ENCODE measurements at places on chromosomes 6 and 20.

- no peak for DNase-seq
These were observed 736.0 kb downstream of the CD109 start for GRCh38 chr6:74431873-74432580.

- no peak for DNase-seq
These were observed 375.5 kb downstream of the PAX1 start for GRCh38 chr20:22080985-22081384.

- no peak for DNase-seq
These were observed 271.6 kb upstream of the RIN2 start for GRCh38 chr20:19486446-19486845.

- no peak for DNase-seq
These were observed 29.6 kb downstream of the GCNT2 start for GRCh38 chr6:10550764-10551163.

DNA sequence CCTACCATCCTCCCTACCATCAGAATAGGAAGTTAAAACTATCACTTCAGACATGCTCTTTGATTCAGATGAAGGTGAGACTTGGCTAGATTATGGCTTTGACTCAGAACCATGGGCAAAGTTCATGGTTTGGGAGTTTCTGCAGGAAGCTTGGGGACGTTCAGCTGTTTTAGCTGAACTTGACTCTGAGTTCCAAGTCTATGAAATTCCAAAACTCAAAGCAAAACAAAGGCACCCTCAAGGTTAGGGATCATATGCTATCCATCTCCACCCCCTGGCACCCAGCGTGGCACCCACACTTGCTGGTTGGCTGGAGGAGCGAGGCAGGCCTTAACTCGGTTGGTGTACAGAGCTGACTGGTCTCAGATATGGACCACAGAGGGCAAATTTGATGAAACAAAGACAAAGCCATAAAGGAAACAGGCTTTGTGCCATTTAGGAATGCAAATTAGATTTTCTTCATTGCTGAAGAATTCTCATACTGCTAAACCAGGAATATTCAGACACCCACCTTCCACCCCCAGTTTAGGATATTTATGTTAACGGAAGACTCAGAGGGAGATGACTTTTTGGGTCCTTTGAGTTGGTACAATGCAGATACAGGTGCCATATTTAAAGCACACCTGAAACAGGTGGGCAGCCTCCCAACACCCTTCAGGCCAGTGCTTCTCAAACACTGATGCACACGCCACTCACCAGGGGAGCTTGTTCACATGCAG, 88.4 kb upstream of the SLC22A16 start:
- no peak for DNase-seq

GRCh38 chr20:61837200-61837599, 228.5 kb downstream of the TAF4 start:
- no peak for DNase-seq

DNA sequence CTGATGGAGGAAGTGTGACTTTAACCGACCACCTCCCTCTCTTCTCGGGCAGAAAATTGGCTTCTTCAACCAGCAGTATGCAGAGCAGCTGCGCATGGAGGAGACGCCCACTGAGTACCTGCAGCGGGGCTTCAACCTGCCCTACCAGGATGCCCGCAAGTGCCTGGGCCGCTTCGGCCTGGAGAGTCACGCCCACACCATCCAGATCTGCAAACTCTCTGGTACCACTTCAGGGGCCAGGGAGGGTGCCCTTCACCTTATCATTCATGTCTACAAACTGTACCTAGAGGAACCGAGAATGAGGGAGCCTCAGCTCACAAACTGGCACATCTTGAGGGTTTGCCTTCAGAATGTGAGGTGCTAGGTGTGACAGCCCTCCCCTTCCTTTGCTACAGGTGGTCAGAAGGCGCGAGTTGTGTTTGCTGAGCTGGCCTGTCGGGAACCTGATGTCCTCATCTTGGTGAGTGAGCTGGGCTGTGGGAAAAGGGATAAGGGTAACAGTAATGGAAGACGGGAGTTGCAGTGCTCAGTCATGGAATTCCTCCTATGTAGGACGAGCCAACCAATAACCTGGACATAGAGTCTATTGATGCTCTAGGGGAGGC, 18.6 kb downstream of the ABCF1 start:
- DNase-seq, result no peak

- no peak for DNase-seq
These were observed 92.1 kb upstream of the NEDD9 start for GRCh38 chr6:11324453-11325015.

DNA sequence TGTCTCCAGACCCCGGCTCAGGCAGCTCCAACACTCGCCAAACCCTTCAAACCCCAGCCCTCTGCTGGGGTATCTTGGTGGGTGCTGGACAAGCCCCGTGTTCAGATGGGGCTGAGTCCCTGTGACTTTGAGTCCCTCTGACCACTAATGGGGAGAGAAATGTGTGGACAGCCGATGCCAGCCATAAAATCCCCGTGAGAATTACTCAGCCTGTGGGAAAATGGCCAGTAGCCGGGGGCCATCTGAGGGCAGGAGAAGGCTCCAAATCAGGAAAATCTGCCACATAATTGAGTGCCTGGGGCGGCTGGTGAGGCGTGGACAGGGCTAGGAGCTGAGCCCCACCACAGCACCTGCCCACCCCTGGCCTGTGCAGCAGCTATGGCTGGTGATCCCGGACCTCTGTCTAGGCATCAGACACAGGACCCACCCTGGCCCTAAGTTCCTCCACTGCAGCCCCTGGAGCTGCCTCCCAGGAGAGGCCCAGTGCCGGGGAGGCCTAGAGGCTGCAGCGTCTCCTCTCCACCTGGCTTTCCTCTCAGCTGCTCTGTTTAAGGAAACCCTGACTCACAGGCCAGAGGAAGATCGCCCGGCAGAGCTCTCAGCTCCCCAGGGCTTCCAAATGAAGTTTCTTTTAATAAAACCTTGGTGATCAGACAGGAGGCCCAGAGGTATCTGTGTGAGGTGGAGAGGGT, 53.7 kb upstream of the SLCO4A1 start:
- DNase-seq, result no peak

DNA sequence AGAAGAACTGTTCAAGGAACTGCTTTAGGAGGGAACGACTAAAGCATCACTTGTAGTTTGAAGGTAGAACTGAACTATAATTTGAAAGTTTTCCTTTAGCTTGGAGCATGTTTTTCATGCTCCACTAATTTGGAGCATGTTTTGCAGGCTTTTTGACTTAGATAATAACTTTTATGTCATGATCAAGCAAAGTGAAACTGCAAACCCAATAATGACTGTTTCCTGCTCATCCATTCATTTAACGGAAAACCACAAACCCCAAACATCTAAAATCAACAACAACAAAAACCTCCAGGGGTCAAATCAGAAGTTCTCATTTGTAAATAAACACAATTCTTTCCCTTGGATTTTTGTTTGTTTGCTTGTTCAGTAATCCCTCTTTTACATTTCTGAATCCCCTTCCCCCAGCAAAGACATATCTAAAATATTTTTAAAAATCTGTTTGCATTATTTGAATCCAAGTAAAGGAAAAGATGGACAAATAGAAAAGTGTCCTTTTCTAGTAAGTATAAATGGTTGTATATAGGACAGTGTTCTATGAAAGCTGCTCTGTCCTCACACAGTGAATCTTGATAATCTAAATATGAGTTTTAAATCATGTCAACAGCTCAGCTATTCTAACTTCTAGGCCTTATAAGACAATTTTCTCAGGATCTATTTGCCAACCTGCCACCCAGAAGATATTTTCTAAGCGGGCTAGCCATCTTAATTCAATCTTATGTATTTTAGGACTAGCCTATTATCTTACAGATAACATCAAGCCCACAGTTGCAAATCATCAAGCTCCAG, 2.6 kb downstream of the SIM1 start:
- DNase-seq, result no peak

DNA sequence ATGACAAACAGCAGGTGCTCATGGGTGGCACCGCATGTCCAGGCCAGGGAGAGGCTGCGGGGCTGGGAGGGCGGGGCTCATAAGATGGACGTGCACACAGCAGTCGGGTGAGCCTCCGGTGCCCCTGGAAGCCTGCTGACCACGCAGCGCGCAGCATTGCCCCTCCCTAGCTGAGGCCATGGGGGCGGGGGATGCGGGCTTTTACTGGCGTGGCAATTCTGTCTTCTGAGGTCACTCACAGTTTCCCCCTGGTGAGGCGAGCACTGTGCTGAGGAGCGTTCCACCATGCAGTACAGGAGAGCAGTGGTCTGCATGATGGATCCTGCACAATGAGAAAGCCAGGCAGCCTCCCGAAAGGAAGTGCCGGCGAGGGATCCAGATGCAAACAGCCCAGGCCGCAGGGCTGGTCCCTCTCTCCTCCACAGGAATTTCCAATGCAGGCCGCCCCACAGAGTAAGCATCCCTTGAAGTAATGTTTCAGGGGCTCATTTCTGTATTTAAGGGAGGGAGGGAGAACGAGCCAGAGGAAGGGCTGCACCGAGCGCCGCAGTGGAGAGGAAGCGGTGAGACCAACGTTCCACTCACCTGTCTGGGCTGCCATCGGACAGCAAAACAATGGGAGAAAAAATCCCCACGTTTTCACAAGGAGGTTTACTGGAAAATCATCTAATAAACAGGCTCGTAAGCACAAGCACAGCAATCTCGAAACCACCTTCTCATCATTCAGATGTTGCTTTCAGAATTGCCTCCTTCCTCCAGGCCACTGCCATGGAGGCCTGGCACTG, 56.0 kb downstream of the IRF4 start:
- no peak for DNase-seq

DNA sequence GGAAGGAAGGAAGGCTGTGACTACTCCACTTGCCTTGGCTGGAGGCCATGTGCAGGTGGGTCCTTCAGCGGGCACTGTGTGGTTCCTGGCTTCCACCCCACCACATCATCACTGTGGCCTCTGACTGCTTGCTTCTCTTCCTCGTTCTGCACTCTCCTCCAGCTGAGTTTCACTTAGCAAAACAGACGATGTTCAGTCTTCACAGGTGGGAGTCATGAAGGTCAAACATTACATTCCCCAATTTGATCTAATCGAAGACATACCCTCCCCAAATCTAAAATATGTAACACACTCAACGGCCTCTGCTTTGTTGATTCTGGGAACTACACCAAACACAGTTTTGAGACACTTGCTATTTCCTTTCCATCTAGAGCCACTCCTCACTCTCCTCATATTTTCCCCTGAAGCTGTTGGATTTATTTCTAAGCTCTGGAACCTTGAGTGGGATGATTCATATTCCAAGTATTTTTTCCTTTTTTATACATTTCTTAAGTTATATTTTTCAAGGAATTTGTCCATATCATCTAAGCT, 132.5 kb upstream of the FOXA2 start:
- no peak for DNase-seq

DNA sequence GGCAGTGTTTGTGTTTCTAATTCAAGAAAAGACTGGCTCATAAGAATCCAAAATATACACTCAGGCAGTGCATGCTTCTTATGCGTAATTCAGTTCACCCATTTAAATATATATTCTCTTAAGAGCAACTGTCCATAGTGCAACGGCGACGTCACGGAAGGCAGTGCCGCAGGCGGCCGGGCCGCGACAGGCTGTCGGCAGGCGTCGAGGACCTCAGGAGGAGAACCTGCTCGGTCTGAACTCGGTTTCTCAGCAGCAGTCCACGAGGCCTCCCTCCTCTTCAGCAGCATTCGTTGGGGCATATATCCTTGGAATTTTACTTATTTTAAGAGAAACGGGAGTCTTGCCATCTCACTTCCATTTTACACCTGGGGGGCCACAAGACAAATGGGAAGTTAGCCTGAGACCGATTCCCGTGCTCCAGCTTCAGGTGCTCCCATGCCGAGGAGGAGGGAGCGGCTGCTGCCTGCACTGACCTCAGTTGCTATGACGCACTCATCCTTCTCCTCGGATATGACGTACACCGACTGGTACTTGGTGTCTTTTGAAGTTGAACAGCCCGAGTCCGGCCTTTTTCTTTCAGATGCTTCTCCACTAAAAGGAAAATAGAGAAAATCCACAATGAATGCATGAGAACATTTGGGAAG, 8.2 kb downstream of the DLL1 start:
- DNase-seq, result no peak

GRCh38 chr6:167497428-167498056, 172.7 kb downstream of the TTLL2 start:
- no peak for DNase-seq

DNA sequence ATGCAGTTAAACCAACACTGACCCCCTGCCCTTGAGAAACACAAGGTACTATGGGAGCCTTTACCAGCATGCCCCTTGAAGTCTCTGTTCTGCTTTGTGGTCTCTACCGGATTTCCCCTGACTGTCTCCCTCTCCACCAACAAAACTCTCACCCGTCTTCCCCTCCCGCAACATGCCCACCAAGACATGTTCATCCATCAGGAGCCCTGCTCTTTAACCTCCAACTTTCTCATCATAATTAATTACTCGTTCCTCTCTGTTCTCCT, 1.1 kb downstream of the ZNF165 start:
- DNase-seq, result peak; percentile 4

- no peak for DNase-seq
These were observed 66.8 kb upstream of the CBLN4 start for GRCh38 chr20:56072165-56072564.

- DNase-seq, result no peak
These were observed 32.5 kb downstream of the RIPOR3 start for GRCh38 chr20:50658804-50659380.

DNA sequence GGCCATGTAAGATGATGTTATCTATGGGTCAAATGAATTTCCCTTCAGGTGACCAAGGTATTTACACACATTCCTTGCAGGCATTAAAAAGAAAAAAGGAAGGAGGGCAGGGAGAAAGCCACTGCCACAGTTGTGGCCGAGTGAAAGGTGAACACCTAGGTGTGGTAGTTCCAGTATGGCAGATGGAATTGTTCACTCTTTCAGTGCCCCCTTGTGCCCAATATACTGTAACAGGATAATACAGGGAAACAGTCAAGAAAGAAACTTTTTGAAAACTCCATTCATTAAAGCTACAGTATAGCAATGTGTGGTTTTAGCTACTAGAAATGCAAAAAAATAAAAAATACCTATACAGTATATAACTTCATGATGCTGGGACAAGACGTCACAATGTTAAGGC, 52.1 kb downstream of the BMP2 start:
- DNase-seq, result no peak

GRCh38 chr6:131036601-131037000, 26.4 kb downstream of the EPB41L2 start:
- no peak for DNase-seq

GRCh38 chr6:37695857-37696219, 1.8 kb downstream of the MDGA1 start:
- DNase-seq, result no peak

DNA sequence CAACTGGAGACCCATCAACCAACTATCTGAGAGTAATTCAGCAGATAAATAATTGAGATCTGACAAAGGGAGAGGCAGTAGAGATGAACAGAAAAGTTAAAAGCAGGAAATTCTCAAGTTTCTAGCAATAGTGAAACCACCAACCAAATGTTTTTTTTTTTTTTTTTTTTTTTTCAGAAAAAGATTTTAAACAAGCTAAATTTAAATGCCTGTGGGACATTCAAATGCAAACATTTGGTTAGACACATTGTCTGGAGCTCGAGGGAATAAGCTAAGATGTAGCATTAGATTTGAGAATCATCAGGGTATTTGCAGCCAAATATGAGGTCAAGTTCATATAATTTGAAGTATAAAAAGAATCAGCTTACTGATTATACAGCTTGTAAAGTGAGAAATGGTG, 16.4 kb downstream of the RANBP9 start:
- DNase-seq, result no peak

Measured in stimulated activated CD8-positive, alpha-beta memory T cell treated with anti-CD3 and anti-CD28 coated beads, Interleukin-4, amount 100 ng/mL, for 1 hour (primary cell).